Neural progenitor cell (in vitro differentiated cells): ENCODE measurements at places on chromosomes 6 and 20.
A peak's percentile ranks its signal among the peaks of the same experiment; 100 is the strongest.

DNA sequence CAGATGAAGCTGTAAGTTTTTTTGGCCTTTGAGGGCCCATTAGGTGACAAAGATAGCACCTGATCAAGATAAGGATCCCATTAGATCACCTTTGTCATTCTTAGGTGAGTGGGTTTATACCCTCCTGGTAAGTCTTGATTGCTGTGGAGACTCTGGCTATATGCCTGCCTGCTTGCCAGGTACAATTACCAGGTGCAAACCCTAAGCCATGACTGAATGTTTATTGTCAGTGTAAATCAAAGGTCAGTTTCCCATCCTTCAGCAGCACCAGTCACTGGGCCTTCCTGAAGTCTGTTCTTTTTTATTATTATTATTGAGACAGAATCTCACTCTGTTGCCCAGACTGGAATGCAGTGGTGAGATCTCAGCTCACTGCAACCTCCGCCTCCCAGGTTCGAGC is 106.4 kb upstream of the FOXO3 start:
- H3K36me3 ChIP-seq: no peaks in the 10 kb centered on the region
- no peak overlapping the region for H3K4me3 ChIP-seq
- no peaks in the 10 kb centered on the region for H3K27me3 ChIP-seq
- H3K4me1 ChIP-seq: peaks cover 12% of the 10 kb centered on the region

- H3K4me3 ChIP-seq: no peak overlapping the region
- no peaks in the 10 kb centered on the region for H3K36me3 ChIP-seq
- H3K27ac ChIP-seq: no peak overlapping the region
These were observed 187.3 kb upstream of the NT5E start for GRCh38 chr6:85262621-85263020.

DNA sequence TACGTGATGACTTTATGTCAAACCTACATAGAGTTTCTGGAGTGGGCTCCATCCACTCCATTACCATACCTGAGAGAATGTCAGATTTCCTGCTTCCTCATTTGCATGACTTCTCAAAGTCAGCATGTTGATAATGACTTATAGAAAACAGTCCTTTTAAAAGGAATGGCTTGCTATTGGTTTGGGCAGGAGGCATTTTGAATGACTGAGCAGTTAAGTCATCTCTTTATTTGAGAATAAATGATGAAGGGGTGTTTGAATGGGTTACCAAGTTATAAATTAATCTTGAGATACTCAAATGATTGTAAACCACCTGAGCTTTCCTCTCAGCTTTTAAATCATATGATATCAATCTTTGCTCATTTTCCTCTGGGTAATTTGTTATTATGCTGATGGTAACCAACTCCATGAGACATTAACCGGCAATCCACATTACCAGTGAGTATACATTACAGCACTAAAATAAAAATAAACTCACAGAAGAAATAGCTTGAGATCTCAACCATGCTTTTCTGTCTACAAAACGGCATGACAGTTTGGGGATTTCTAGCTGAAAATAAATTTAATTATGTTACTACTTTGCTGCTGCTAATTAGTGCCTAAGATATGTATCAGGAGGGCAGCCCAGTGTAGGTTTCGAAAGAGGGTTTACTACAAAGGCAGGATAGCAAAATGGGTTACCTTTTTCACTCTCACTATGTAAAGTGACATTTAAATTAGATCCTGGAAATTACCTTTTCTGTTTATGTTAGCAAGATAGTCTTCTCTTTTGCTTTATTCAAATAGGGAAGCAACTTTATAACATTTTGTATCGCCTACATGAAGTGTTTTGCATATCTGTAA is 78.8 kb downstream of the RPS12 start:
- no peaks in the 10 kb centered on the region for H3K36me3 ChIP-seq
- H3K27me3 ChIP-seq: no peaks in the 10 kb centered on the region
- H3K4me1 ChIP-seq: no peaks in the 10 kb centered on the region
- no peak for DNase-seq
- no peak overlapping the region for H3K4me3 ChIP-seq

GRCh38 chr6:81987293-81987692 is 234.8 kb upstream of the TENT5A start:
- H3K4me1 ChIP-seq: no peaks in the 10 kb centered on the region
- H3K4me3 ChIP-seq: no peak overlapping the region
- no peaks in the 10 kb centered on the region for H3K27me3 ChIP-seq
- no peak for DNase-seq
- no peaks in the 10 kb centered on the region for H3K36me3 ChIP-seq

DNA sequence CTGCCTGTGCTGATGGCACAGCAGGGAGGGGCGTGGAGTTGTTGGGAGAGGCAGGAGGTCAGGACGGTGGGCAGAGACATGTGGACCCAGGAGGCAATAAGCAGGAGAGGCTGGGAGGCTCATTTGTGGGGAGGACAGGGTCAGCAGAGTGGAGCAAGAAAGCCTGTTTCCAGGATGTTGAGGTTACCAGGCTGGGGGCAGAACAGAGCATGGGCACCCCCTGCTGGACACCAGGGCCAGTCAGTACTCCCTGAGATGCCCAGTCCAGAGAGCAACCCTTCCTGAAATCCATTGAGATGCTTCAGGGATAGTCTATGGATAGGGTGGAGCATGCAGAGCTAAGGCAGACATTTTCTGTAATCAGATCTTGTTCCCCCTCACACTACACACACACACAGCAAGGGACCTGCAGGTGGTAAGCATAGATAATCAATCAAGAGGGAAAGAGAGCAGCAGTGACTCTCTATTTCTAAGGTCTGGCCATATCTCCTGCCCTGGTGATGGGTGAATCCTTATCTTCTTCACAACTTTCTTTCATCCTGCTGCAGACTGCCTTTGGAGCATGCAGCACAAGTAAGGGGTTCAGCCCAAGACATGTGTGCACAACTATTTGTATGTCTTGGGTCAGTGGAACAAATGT is 41.7 kb downstream of the MOCS1 start:
- peak; percentile 72 for DNase-seq
- H3K4me3 ChIP-seq: no peak overlapping the region
- no peaks in the 10 kb centered on the region for H3K4me1 ChIP-seq
- no peaks in the 10 kb centered on the region for H3K27me3 ChIP-seq
- H3K27ac ChIP-seq: no peak overlapping the region

- H3K36me3 ChIP-seq: no peaks in the 10 kb centered on the region
- no peak for DNase-seq
- H3K27me3 ChIP-seq: no peaks in the 10 kb centered on the region
- no peak overlapping the region for H3K27ac ChIP-seq
These were observed 144.8 kb downstream of the BACH2 start for GRCh38 chr6:90151576-90152422.

DNA sequence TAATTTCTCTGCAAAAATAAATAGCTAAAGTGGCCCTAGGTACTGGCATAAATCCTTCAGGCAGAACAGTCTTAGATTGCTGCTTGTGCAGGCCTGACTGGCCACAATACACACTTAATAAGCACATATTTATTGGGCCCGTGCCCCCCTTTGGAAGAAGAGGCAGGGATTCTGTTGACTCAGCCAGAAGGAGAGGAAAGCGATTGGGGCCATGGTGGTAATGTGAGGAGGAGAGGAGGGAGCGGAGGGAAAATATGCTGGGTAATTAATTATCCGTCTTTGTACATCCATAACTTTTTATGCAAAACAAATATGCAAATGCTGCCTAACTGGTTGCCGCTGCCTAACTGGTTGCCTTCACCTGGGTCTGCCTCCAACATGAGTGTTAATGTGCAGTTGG is 36.2 kb downstream of the CD40 start:
- no peak overlapping the region for H3K4me3 ChIP-seq
- no peaks in the 10 kb centered on the region for H3K36me3 ChIP-seq
- peaks cover 20% of the 10 kb centered on the region for H3K4me1 ChIP-seq
- DNase-seq: no peak
